ENCODE measurements at places on chromosomes 6 and 20.

GRCh38 chr20:9515741-9516233 is 1.4 kb downstream of the LAMP5 start:
- DNase-seq, result peak; percentile 30

GRCh38 chr6:21300439-21300838 is 293.1 kb upstream of the SOX4 start:
- no peak for DNase-seq

GRCh38 chr6:96116674-96117073 is 100.9 kb downstream of the FUT9 start:
- DNase-seq, result peak; percentile 1

DNA sequence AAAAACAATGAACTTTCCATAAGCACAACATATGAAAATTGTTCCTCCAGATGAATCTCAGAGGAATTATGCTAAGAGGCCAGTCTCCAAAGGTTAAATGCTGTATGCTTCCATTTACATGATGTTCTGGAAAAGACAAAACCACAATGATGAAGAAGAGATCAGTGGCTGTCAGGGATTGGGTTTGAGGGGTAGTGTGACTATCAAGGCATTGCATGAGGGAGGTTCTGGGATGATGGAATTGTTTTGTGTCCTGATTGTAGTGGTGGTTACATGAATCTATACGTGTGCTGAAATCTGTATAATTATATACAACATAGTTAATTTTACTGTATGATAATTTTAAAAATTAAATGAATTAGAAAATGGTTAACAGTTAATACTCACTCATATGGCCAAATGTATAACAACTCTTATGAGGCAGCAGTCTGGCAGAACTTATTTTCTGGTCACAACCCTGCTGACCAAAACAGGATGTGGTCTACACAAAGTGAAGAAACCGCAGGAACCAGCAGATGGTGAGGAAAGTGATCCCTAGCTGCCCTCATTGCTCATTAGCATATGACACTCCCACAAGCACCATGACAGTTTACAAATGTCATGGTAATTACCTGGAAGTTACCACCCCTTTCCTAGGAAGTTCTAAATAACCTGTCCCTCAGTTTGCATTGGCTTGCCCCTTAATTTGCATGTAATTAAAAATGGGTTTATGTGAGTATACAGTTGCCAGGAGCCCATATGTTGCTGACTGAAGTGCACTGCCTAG is 31.9 kb downstream of the NSFL1C start:
- DNase-seq, result peak; percentile 90

- no peak for DNase-seq
Measured at GRCh38 chr6:50116797-50117542, 67.2 kb upstream of the DEFB112 start.

GRCh38 chr20:51594236-51595057 is 51.9 kb upstream of the NFATC2 start:
- DNase-seq, result no peak

- no peak for DNase-seq
Measured at GRCh38 chr20:33926425-33926824, 67.3 kb upstream of the RALY start.

DNA sequence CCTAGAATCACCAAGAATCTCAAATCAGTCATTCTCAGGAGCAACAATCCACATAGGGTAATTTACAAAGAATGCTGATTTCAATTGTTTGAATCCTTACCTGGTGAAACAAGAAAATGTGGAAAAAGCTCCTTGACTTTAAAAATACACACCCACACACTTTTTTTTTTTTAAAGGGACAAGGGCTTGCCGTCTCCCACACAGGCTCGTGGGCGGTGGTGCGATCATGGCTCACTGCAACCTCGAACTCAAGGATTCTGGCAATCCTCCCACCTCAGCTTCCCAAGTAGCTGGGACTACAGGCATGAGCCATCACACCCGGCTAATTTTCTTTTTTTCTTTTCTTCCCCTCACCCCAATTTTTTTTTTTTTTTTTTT is 30.7 kb downstream of the PARD6B start:
- no peak for DNase-seq

DNA sequence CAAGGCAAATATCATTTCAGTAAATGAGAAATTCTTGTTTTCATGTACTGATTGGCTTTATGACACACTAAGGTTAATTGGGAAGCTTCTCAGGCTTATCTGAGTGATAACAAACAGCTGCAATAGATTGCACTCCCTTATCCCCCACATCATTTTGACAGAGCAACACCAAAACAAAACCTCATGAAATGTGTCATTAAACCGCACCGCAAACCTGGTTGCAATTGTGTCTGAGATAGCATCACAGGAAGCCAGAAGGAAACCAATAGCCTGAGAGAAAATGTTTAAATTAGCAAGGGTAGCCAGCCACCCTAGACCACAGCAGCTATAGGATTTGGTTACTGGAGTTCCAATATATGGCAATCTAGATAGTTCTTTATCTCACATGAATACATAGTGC is 31.6 kb upstream of the LAMA4 start:
- DNase-seq, result no peak

- peak; percentile 27 for DNase-seq
Measured at GRCh38 chr6:10084111-10084986, 330.5 kb downstream of the TFAP2A start.

DNA sequence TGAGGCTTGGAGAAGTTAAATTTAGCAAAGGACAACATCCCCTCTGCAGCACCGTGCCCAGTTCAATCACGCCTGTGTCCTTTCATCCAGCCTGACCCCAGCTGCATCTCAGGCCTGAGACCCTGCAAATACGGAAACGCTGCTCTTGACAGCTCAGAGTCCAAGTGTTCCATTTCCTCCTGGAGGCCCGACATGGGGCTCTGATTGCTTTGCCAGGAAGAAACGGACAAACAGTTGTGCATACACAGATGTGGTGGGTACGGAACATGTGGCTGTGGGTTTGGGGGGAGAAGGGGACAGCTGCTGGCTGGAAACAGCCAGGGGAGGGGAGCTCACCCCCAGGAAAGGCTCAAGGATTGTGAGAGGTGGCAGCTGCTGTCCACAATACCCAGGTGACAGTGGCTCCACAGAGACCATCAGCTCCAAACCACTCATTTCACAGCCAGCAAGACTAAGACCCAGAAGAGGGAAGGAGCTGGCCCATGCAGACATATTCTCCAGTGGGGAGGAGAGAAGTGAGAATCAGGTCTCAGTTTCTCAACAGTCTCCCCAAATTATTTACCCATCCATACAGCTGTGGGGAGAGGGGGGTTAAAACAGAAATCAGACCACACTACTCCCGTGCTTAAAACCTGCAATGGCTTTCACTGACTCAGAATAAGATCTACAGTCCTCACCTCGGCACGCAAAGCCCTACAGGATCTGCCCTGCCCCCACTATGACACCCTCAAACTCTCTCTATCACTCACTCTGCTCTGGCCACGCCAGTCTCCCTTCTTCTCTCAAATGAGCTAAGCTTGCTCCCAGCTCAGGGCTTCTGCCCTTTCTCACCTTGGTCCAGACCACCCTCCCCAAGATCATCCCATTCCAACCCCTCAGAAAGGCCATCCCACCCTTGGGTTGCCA is 89.1 kb downstream of the PREX1 start:
- DNase-seq, result no peak

GRCh38 chr6:105483492-105483891 is 80.6 kb upstream of the PREP start:
- DNase-seq, result no peak

DNA sequence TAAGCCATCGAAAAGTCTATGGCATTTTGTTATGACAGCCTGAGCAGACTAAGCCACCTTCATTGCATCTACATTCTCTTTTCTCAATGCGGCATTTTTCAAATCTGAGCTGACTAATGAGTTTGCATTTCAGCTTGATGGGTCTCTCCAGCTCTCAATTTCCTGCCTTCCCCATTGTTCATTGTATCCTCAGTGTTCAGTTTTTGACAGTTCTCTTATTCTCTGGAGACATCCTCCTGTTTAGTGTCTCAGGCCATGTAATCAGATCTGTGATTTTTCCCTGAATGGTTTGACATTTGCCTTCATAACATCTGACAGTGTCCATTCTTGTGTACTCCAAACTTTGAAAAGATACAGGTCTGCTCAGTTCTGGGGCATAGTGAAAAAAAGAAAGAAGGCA is 27.9 kb upstream of the MCM3 start:
- DNase-seq, result no peak

DNA sequence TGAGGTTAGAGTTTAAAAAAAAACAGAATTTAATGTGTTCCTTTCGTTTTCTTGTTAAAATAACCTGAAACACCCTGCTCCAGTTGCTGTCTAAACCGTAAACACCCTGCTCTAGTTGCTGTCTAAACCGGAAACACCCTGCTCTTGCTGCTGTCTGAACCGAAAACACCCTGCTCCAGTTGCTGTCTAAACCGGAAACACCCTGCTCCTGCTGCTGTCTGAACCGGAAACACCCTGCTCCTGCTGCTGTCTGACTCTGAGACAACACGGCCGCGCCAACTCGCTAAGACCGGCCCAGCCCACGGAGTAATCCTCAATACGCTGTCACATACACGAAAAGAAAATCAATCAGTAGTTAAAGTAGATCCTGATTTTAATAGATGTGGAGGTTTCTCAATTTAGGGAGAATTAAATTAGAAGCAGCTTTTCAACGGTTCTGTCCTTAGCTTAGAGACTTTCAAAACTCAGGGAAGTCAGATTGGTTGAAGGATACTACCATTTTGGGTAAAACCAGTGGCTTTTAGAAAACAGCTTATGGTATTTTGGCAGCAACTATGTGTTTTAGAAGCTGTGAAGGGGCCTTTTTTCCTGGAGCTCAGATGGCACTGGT is 98.3 kb downstream of the RAMACL start:
- peak; percentile 74 for DNase-seq

DNA sequence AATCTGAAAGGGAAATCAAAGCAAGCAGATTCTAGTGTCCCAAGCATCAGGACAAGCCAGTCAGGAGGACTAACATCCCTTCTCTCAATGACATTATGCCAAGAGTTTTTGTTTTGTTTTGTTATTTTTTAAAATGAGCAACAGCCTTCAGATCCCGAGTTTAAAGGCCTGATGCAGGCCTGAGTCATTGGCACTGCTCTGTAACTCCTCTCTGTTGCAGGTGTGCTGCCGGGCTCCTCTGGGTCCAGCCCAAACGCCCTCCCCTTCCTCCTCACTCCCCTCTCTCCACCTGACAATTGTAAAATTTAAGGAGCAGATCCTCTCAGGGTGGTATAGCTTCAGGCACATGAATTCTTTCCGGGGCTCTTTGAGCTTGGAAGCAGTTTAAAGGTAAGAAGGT is 502.0 kb downstream of the BMP2 start:
- no peak for DNase-seq

- no peak for DNase-seq
Measured at GRCh38 chr6:74319292-74319691, 623.3 kb downstream of the CD109 start.

GRCh38 chr6:42690151-42690702 is 32.2 kb downstream of the PRPH2 start:
- no peak for DNase-seq

GRCh38 chr6:39527792-39528564 is 197.2 kb downstream of the KIF6 start:
- DNase-seq, result no peak

- DNase-seq, result no peak
Measured at GRCh38 chr6:95244751-95245150, 332.6 kb upstream of the MANEA start.

GRCh38 chr6:5095236-5095635 is 10.1 kb downstream of the PPP1R3G start:
- DNase-seq, result peak; percentile 16

- no peak for DNase-seq
Measured at GRCh38 chr6:140063021-140063399, 688.6 kb upstream of the CITED2 start.

DNA sequence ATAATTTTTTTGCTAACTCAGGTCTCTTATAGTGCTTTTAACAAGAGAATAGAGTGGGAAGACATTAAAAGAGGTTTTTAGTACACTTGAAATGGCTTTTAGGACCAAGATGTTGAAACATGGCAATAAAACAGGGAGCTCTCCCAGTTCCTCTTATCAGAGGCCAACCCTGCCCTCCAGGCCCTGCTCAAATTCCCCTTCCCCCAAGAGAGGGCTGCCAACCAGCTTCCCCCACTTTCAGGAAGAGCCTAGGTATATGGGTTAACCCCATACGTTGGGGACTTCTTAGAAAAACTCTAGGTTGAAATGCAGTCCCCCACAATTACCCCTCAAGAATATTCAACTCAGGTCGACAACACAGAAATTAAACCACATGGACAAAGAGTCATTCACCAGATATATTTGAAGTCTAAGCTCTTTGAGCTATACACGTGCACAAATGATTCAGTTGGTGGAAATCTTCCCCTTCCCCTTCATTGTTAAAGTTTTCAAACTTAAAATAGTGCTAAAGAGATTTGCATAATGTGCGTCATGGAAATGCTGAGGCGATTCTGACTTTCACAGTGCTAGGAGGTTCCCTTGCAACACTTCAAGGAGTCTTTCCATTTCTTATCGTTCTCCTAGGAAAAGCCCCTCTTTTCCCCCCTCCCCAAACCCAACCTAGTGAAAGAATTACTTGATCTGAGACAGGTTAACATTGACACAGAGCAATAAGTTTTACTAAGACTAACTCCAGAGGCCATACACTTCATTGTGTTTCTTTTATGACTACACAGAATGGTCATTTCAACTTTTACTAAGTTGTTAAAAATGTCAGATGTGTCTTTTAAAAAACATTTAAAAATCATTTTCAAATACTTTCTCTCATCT is 49.8 kb upstream of the ENPP5 start:
- peak; percentile 82 for DNase-seq
